ENCODE measurements at places on chromosomes 1 and 21.

GRCh38 chr1:47930210-47930840 lies 66.9 kb downstream of the TRABD2B start:
- H3K4me3 ChIP-seq: no peak overlapping the region
- H3K27me3 ChIP-seq: peaks cover 4% of the 10 kb centered on the region
- H3K36me3 ChIP-seq: no peaks in the 10 kb centered on the region
- no peak for DNase-seq

GRCh38 chr1:101798417-101798816 lies 198.3 kb downstream of the OLFM3 start:
- H3K27ac ChIP-seq: no peak overlapping the region
- no peaks in the 10 kb centered on the region for H3K27me3 ChIP-seq
- H3K36me3 ChIP-seq: no peaks in the 10 kb centered on the region
- no peak for DNase-seq
- no peak overlapping the region for H3K4me3 ChIP-seq

DNA sequence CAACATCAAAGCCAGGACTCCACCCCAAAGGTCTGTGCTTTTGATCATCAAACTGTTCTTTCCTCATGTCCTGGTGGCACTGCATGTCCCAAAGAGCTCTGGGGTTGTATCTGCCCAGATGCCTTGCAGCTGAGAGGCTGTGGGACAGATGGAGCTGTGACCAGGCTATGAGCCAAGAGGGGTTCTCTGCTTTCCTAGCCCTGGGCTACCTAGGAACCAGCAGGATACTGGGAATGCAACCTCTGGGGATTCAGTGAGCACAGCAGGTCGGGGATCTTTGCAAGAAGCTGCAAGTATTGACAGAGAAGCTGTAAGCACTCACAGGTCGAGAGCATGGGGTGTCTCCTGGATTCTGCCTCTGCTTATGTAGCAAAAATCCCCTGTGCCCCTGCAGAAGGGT lies 186.6 kb downstream of the GRIK3 start:
- no peak for DNase-seq
- H3K27ac ChIP-seq: no peak overlapping the region
- H3K36me3 ChIP-seq: no peaks in the 10 kb centered on the region
- no peak overlapping the region for H3K4me3 ChIP-seq
- peaks cover 14% of the 10 kb centered on the region for H3K4me1 ChIP-seq

DNA sequence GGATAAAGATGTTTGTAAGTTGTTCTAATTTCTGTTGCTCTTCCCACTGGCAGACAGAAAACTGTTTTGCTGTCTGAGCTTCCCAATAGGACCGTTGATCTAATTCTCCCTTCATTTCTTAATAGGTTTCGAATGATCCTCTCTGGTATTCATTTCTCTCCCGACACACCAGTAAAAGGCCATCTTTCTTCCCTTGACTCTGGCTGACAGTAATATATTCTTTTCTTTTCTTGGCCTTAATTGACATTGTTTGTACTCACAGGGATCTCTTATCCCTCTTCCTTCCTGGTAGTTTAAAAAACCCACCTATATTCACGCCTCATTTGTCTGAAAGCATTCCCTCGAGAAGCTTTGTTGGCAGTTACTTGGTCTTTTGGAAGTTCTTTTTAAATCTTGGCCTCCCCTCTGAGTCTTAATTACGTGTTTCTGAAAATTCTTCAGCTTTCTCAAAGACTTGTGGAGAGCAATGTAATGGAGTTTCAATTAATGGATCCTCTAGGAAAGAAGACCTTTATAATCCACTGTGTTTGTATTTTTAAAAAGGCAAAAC lies 40.3 kb downstream of the MAP10 start:
- DNase-seq: no peak
- H3K27ac ChIP-seq: peak overlapping the region; percentile 76
- peaks cover 21% of the 10 kb centered on the region for H3K4me1 ChIP-seq
- no peak overlapping the region for H3K4me3 ChIP-seq

- no peak overlapping the region for H3K4me3 ChIP-seq
- peaks cover 5% of the 10 kb centered on the region for H3K36me3 ChIP-seq
- no peak for DNase-seq
- no peak overlapping the region for H3K27ac ChIP-seq
- H3K4me1 ChIP-seq: peaks cover 26% of the 10 kb centered on the region
- no peaks in the 10 kb centered on the region for H3K27me3 ChIP-seq
Measured at GRCh38 chr1:245872475-245872874, 634.6 kb downstream of the SMYD3 start.

GRCh38 chr1:27868932-27869718 lies 3.2 kb upstream of the THEMIS2 start:
- H3K27me3 ChIP-seq: peaks cover 31% of the 10 kb centered on the region
- no peak for DNase-seq
- H3K4me1 ChIP-seq: peaks cover 14% of the 10 kb centered on the region
- no peaks in the 10 kb centered on the region for H3K36me3 ChIP-seq
- H3K27ac ChIP-seq: no peak overlapping the region

- H3K27me3 ChIP-seq: peaks cover 8% of the 10 kb centered on the region
- no peak overlapping the region for H3K4me3 ChIP-seq
- no peak for DNase-seq
- H3K4me1 ChIP-seq: no peaks in the 10 kb centered on the region
Measured at GRCh38 chr1:42551180-42551579, 88.1 kb downstream of the CCDC30 start.

GRCh38 chr1:98342566-98342965 lies 319.0 kb upstream of the SNX7 start:
- H3K27ac ChIP-seq: no peak overlapping the region
- H3K4me1 ChIP-seq: peaks cover 6% of the 10 kb centered on the region
- H3K36me3 ChIP-seq: no peaks in the 10 kb centered on the region
- no peak for DNase-seq
- no peak overlapping the region for H3K4me3 ChIP-seq

DNA sequence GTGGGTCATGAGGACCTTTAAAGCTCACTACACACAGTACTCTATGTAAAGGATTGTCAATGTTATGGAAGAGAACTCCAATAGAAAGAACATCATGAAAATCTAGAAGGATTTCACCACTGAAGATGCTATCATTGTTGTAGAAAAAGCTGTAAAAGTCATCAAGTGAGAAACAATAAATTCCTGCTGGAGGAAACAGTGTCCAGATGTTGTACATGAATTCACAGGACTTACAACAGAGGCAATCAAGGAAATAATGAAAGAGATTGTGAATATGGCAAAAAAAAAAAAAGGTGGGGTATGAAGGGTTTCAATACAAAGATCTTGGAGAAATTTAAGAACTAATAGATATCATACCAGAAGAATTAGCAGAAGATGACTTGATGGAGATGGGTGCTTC lies 355.1 kb upstream of the ZRANB2 start:
- H3K36me3 ChIP-seq: no peaks in the 10 kb centered on the region
- H3K4me3 ChIP-seq: no peak overlapping the region
- H3K27ac ChIP-seq: no peak overlapping the region

DNA sequence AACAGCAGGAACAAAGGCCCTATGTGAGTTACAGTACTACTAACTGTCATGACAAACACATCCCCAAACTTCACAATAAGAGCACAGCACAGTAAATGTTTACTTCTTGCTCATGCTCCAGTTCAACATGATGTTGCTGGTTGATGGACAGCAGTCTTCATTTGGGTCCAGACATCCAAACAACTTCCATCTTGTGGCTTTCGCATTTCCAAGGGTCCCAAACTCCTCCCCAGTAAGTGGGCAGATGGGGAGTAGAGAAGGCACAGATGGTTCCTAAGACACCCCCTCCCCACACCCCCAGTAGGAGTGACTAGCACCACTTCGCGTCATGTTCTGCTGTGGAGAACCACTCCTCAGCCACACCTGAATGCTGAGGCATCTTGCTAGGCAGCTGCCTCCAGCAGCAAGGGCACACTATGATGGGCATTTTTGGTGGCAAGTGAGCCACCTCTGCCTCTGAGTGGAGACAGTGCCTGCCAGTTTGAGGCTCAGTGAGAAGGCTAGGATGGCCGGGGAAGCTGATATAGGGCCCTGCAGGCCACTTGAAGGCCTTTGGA lies 32.7 kb upstream of the CD2 start:
- no peak for DNase-seq
- no peak overlapping the region for H3K4me3 ChIP-seq
- H3K27ac ChIP-seq: no peak overlapping the region
- no peaks in the 10 kb centered on the region for H3K36me3 ChIP-seq

- DNase-seq: peak; percentile 87
- H3K4me1 ChIP-seq: peaks cover 31% of the 10 kb centered on the region
- peaks cover 13% of the 10 kb centered on the region for H3K27me3 ChIP-seq
- H3K4me3 ChIP-seq: peak within 1 kb of the TSS; percentile 99
Measured at GRCh38 chr1:26900001-26900814, at the start of gene GPATCH3. TSS of gene GPATCH3 (minus strand) at chr1:26900467. CDS start at chr1:26900442, 25 bp downstream.

GRCh38 chr1:16613185-16614147 lies at the start of gene NBPF1:
TSS of gene NBPF1 (minus strand) at chr1:16613564.
- no peak within 1 kb of the TSS for H3K4me3 ChIP-seq
- no peaks in the 10 kb centered on the region for H3K4me1 ChIP-seq
- H3K36me3 ChIP-seq: no peaks in the 10 kb centered on the region
- no peak within 1 kb of the TSS for H3K27ac ChIP-seq
- peak; percentile 100 for DNase-seq

GRCh38 chr1:183022202-183023145 lies 746 bp upstream of the LAMC1 start:
- H3K27ac ChIP-seq: peak overlapping the region; percentile 93
- peak overlapping the region; percentile 82 for H3K4me3 ChIP-seq
- H3K4me1 ChIP-seq: peaks cover 53% of the 10 kb centered on the region
- peak; percentile 86 for DNase-seq
- H3K36me3 ChIP-seq: no peaks in the 10 kb centered on the region

- peaks cover 17% of the 10 kb centered on the region for H3K4me1 ChIP-seq
- H3K27ac ChIP-seq: no peak overlapping the region
- no peaks in the 10 kb centered on the region for H3K36me3 ChIP-seq
- no peak overlapping the region for H3K4me3 ChIP-seq
Measured at GRCh38 chr1:68917456-68917855, 420.6 kb upstream of the DEPDC1 start.

DNA sequence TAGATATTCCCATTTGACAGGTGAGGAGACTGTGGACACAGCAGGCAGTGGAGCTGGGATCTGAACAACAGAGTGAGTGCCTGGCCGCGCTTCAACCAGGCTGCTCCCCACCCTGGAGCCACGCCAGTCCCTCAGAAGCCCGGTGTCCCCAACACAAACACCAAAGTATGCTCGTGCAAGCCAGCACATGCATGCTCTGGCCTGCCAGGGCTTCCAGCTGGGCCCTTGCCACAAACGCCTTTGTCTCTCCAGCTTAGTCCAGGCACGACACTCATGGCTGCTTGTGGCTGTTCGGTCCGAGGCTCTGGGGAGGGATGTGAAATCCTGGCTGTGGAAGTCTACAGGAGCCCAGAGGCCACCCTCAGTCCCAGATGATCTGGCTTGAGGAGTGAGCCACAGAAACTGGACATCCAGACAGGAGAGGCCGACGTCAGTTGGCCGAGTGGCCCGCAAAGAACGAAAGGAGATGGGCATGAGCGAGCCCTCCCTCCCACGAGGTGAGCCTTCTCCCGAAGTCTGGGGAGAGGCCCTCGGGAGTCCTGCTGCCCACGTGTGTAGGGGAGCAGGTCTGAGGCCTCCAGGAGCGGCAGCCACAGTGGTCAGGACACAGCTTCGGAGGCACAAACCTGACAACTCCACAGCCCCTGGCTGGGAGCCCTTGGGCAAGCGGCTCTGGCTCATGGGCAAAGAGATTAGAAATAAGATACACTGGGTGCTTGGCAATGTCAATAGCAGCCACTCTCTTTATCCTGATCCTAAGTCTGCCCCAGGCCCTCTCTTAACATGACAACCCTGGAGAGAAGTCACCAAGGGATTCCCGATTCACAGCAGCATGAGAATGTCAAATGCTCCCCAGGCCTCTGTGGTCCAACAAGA lies 117.1 kb upstream of the IFFO2 start:
- H3K4me3 ChIP-seq: no peak overlapping the region
- peaks cover 32% of the 10 kb centered on the region for H3K4me1 ChIP-seq
- DNase-seq: no peak
- H3K36me3 ChIP-seq: peaks cover 48% of the 10 kb centered on the region

DNA sequence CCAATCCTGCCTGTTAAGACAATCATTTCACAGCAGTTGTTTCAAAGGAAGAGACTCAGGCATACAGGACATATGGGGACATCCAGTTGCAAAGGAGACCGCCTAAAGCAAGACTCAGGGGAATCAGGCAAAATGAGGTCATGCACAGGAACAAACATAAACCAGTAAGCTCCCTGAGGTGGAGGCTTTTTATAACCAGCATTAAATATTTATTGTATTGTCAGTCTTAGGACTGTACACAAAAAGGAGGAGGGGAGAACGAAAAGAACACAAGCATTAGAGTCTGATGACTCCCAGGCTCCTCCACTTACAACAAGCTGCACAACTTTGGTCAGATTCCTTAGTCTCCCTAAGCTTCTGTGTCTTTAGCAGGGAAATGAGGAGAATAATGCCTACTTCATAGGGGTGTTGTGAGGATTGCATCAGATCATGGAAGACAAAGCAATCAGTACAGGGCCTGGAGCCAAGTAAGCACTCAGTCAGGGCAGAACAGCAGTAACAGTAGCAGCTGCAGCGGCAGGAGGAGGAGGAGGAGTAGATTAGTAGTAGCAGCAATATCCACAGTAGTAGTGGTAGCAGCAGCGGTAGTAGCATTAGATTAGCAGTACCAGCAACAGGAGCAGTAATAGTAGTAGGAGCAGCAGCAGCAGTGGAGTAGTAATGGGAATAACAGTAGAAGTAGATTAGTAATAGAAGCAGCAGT lies 54.2 kb upstream of the SPATA6 start:
- H3K27me3 ChIP-seq: peaks cover 10% of the 10 kb centered on the region
- no peaks in the 10 kb centered on the region for H3K36me3 ChIP-seq
- H3K4me1 ChIP-seq: no peaks in the 10 kb centered on the region
- DNase-seq: no peak

All from nephron progenitor cell (in vitro differentiated cells).